Vein endothelial cell (primary cell): ENCODE measurements at places on chromosomes 2 and 18. TPM values are rescaled to one million over a fixed set of nuclear protein-coding genes. Genes with fewer than 3 reads are reported as not detected.

The LYPD6 gene
- 1.3 and 2.1 TPM in 2 replicates for total RNA-seq

The CNDP1 gene
- not detected in 2 replicates for total RNA-seq

The TEX44 gene
- total RNA-seq: not detected in 2 replicates

The GPR55 gene
- total RNA-seq: not detected in 2 replicates

The DSC2 gene
- total RNA-seq: not detected in 2 replicates

The SLC40A1 gene
- total RNA-seq: 26.4 and 44.4 TPM in 2 replicates

The SCYGR4 gene
- total RNA-seq: not detected in 2 replicates

The ZNF385B gene
- total RNA-seq: not detected in 2 replicates

The XIRP2 gene
- total RNA-seq: 0.33 and 1.2 TPM in 2 replicates

The IL36B gene
- total RNA-seq: not detected in 2 replicates

The OTOF gene
- total RNA-seq: 1.4 and 2.3 TPM in 2 replicates

The FOXD4L1 gene
- under 0.01 TPM in 1 of 2 replicates, not detected in the other for total RNA-seq

The SRD5A2 gene
- total RNA-seq: not detected in 2 replicates

The HDAC4 gene
- total RNA-seq: 20.3 and 22.5 TPM in 2 replicates

The ST8SIA5 gene
- 0.10 TPM in 1 of 2 replicates, not detected in the other for total RNA-seq

The CAB39 gene
- total RNA-seq: 68.3 and 82.3 TPM in 2 replicates

The RRM2 gene
- 40.2 and 59.2 TPM in 2 replicates for total RNA-seq

The FIGN gene
- total RNA-seq: 0.98 and 1.3 TPM in 2 replicates

The ANKRD30B gene
- not detected in 2 replicates for total RNA-seq

The NXPH2 gene
- total RNA-seq: not detected in 2 replicates

The DTNA gene
- total RNA-seq: 7.5 and 9.0 TPM in 2 replicates

The LAMA1 gene
- total RNA-seq: 0.19 and 0.33 TPM in 2 replicates

The OR6B3 gene
- not detected in 2 replicates for total RNA-seq

The TUBA3D gene
- not detected in 2 replicates for total RNA-seq

The ALLC gene
- not detected in 2 replicates for total RNA-seq

The KRTCAP3 gene
- total RNA-seq: not detected in 2 replicates

The PROKR1 gene
- under 0.01 TPM in 1 of 2 replicates, not detected in the other for total RNA-seq

The LBX2 gene
- total RNA-seq: 2.9 and 3.8 TPM in 2 replicates

The C1GALT1C1L gene
- total RNA-seq: 0.19 and 0.33 TPM in 2 replicates

The KDSR gene
- 20.9 and 24.1 TPM in 2 replicates for total RNA-seq

The MALL gene
- total RNA-seq: 67.0 and 130 TPM in 2 replicates

The LYG1 gene
- 0.98 TPM in 1 of 2 replicates, not detected in the other for total RNA-seq

The STAT4 gene
- total RNA-seq: 1.4 and 3.6 TPM in 2 replicates

The ZEB2 gene
- 16.7 and 22.6 TPM in 2 replicates for total RNA-seq

The NMUR1 gene
- total RNA-seq: not detected in 2 replicates
